Mesenchymal stem cell (in vitro differentiated cells and primary cell): ENCODE measurements at places on chromosomes 11 and 22.

- no peaks in the 10 kb centered on the region for H3K36me3 ChIP-seq
- no peaks in the 10 kb centered on the region for H3K4me1 ChIP-seq
- DNase-seq: no peak
- H3K4me3 ChIP-seq: no peak overlapping the region
- H3K27me3 ChIP-seq: no peaks in the 10 kb centered on the region
Measured at GRCh38 chr11:87972133-87972532, 203.1 kb downstream of the RAB38 start.

- H3K27me3 ChIP-seq: no peaks in the 10 kb centered on the region
- peaks cover 49% of the 10 kb centered on the region for H3K4me1 ChIP-seq
- H3K27ac ChIP-seq: peak within 1 kb of the TSS; percentile 98
Measured at GRCh38 chr11:117199053-117199915, at the start of gene TAGLN. TSS of gene TAGLN (plus strand) at chr11:117199370. CDS start at chr11:117203014, 3,644 bp downstream.

GRCh38 chr11:130554241-130555055 is 106.0 kb downstream of the ADAMTS15 start:
- H3K4me3 ChIP-seq: no peak overlapping the region
- H3K27me3 ChIP-seq: no peaks in the 10 kb centered on the region
- H3K36me3 ChIP-seq: no peaks in the 10 kb centered on the region
- peak; percentile 30 for DNase-seq

DNA sequence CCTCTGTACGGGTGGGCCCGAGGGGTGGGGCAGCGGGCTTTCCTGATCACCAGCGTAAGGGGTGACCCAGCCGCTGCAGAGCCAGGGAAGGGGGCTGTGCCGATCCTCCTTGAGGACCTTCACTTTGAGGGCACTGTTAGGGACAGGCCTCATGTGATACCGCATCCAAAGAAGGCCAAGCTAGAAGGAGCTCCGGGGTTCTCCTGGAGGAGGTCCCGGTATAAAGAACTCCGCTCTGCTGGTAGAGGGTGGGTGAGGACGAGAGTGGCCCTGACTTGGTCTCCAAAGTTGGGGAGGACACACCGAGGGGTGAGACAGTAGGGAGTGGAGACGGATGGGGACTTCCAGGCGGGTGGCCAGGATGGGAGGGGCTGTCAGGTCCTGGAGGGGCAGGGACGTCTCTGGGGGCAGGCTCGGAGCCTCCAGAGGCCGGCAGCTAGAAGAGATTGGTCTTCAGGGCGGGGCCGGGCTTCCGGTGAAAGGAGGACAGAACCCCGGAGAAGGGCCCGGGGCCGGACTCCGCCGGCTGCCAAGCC is 4.6 kb downstream of the PHOX2A start:
- DNase-seq: peak; percentile 41
- peaks cover 39% of the 10 kb centered on the region for H3K4me1 ChIP-seq
- no peak overlapping the region for H3K4me3 ChIP-seq
- peaks cover 40% of the 10 kb centered on the region for H3K36me3 ChIP-seq
- H3K27ac ChIP-seq: no peak overlapping the region

- no peaks in the 10 kb centered on the region for H3K36me3 ChIP-seq
- no peak overlapping the region for H3K27ac ChIP-seq
- no peaks in the 10 kb centered on the region for H3K4me1 ChIP-seq
- DNase-seq: peak; percentile 33
- no peak overlapping the region for H3K4me3 ChIP-seq
- peaks cover 37% of the 10 kb centered on the region for H3K27me3 ChIP-seq
Measured at GRCh38 chr11:20337526-20338154, 25.9 kb upstream of the HTATIP2 start.

DNA sequence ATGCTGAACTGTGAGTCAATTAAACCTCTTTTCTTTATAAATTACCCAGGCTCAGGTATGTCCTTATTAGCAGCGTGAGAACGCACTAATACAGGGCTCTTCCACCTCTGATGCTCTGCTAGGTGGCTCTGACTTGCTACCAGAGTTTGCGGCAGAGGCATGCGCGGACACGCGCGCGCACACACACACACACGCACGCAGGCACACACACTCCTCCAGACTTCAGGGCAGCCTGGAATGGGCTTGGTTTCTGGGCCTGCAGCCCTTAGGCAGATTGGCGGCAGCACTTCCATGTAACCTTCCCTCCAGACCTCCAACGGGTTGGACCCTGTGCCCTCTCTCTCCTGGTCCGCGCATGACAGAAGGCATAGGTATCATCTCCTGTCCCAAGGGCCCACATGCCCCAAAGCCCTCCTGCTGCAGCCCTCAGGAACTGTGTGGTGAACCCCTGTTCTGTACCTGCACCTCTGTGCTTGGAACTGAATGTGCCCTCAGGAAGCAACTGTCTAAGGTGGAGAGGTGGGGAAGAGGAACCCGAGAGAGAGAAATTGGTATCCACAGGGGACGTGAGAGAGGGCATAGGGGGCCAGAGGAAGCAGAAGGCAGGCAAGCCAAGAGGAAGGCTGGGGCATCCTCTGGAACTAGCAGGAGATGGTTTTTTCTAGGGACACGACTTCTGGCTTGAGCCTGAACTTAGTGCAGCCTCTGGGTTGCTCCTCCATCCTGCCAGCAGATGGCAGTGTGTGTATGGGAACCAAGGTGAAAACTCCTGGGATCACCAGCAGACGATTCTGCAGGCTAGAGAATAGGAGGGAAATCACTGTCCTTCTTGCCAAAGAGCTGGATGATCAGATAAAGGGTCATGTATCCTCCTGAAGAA is 23.4 kb upstream of the RIC3 start:
- H3K27me3 ChIP-seq: peaks cover 62% of the 10 kb centered on the region
- H3K36me3 ChIP-seq: no peaks in the 10 kb centered on the region
- peak; percentile 64 for DNase-seq
- H3K4me1 ChIP-seq: no peaks in the 10 kb centered on the region
- H3K4me3 ChIP-seq: no peak overlapping the region

- peak overlapping the region; percentile 54 for H3K4me3 ChIP-seq
- no peak for DNase-seq
- H3K36me3 ChIP-seq: peaks cover 5% of the 10 kb centered on the region
Measured at GRCh38 chr22:50697667-50698506, 25.3 kb downstream of the SHANK3 start.

GRCh38 chr11:124394408-124394807 is 4.4 kb downstream of the OR8B3 start:
- H3K4me3 ChIP-seq: no peak overlapping the region
- H3K27me3 ChIP-seq: no peaks in the 10 kb centered on the region
- DNase-seq: peak; percentile 30
- no peaks in the 10 kb centered on the region for H3K36me3 ChIP-seq

- H3K4me1 ChIP-seq: no peaks in the 10 kb centered on the region
- H3K36me3 ChIP-seq: no peaks in the 10 kb centered on the region
- no peak for DNase-seq
- no peaks in the 10 kb centered on the region for H3K27me3 ChIP-seq
- H3K27ac ChIP-seq: no peak overlapping the region
Measured at GRCh38 chr11:57100638-57101331, 81.0 kb upstream of the LRRC55 start.

- no peak for DNase-seq
- no peaks in the 10 kb centered on the region for H3K4me1 ChIP-seq
- H3K27ac ChIP-seq: no peak overlapping the region
- no peak overlapping the region for H3K4me3 ChIP-seq
- no peaks in the 10 kb centered on the region for H3K36me3 ChIP-seq
- peaks cover 2% of the 10 kb centered on the region for H3K27me3 ChIP-seq
Measured at GRCh38 chr11:70586261-70587074, 188.1 kb downstream of the CTTN start.

DNA sequence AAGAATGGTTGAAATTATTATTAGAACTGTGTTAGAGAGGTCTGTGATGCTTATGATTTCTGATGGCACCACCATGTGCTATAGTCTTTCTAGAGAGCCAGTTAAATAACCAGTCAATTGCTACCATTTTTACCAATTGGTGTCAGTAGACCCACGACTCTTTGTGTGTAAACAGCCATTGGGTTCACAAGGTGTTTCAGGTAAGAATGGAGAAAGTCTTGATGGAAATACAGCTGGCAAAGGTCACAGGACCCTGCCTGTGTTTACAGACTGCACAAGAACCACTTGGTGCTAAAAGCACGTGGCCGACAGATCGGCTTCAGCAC is 30.5 kb upstream of the OR10G7 start:
- H3K36me3 ChIP-seq: no peaks in the 10 kb centered on the region
- no peak for DNase-seq
- no peak overlapping the region for H3K27ac ChIP-seq

- peaks cover 36% of the 10 kb centered on the region for H3K27me3 ChIP-seq
- no peak overlapping the region for H3K4me3 ChIP-seq
- DNase-seq: peak; percentile 31
- no peaks in the 10 kb centered on the region for H3K36me3 ChIP-seq
- no peak overlapping the region for H3K27ac ChIP-seq
Measured at GRCh38 chr11:113242767-113243397, 71.5 kb upstream of the TTC12 start.

GRCh38 chr11:69524291-69524882 is 42.9 kb downstream of the LINC01488 start:
- peaks cover 38% of the 10 kb centered on the region for H3K27me3 ChIP-seq
- peaks cover 8% of the 10 kb centered on the region for H3K36me3 ChIP-seq
- no peak overlapping the region for H3K27ac ChIP-seq
- H3K4me1 ChIP-seq: peaks cover 4% of the 10 kb centered on the region

GRCh38 chr11:100632941-100633452 is 54.1 kb upstream of the ARHGAP42 start:
- DNase-seq: peak; percentile 75
- no peak overlapping the region for H3K4me3 ChIP-seq
- peaks cover 2% of the 10 kb centered on the region for H3K4me1 ChIP-seq
- H3K27ac ChIP-seq: peak overlapping the region; percentile 28
- no peaks in the 10 kb centered on the region for H3K27me3 ChIP-seq

GRCh38 chr11:46718155-46719019 is 626 bp upstream of the F2 start:
- no peak overlapping the region for H3K27ac ChIP-seq
- peaks cover 19% of the 10 kb centered on the region for H3K4me1 ChIP-seq
- DNase-seq: peak; percentile 12

DNA sequence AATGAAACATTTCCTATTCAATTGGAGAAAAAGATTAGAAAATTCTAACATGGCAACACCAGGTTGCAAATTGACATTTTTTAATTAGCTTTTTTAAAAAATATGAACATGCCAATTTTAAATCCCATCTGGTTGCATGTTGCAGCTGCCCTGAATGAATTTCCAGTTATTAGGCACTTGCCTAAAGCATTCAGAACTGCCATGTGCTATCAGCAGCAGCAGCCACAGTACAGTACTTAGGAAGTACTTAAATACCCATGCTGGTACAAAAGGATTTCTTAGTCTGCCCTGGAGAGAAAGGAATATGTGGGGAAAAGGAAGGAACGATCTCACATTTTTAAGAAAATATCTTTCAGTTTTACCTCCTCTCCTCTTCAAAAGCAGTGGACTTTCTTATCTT is 46.2 kb downstream of the FAM168A start:
- no peak overlapping the region for H3K27ac ChIP-seq
- no peak overlapping the region for H3K4me3 ChIP-seq
- no peaks in the 10 kb centered on the region for H3K36me3 ChIP-seq
- H3K27me3 ChIP-seq: no peaks in the 10 kb centered on the region

DNA sequence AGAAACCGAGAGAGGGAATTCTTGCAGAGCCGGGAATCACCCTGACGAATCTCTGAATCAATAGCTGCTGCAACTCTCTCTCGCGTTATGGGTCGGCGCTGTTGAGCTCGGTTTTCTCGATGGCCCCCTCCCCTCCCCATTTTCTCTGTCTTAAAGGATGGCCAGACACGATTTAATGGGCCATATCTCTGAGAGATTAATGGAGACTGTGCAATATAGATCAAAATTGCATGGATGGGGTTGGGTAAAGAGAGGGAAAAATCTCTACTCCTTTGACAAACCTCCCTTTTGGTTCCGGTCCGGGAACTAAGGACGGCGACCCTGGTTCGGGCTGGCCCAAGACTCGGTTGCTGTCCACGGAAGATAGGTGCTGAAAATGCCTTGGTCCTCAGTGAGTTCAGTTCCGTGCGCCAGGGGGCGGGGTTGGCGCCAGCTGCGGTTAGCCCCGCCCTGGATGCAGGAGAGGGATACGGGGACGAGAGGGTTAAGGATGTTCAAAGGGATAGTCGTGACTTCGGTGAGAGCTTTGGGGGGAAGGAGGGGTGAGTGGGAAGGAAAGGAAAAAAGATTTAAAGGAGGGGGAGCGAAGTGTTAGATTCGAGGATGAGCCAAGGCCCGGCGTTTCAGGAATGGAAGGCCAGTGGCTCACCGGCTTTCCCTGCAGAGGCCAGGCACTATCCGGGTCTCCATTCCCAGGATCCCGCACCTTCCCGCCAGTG is 103.6 kb upstream of the HSD17B12 start:
- no peak overlapping the region for H3K27ac ChIP-seq
- peaks cover 38% of the 10 kb centered on the region for H3K4me1 ChIP-seq
- H3K4me3 ChIP-seq: peak overlapping the region; percentile 74
- peaks cover 86% of the 10 kb centered on the region for H3K27me3 ChIP-seq
- DNase-seq: peak; percentile 55

DNA sequence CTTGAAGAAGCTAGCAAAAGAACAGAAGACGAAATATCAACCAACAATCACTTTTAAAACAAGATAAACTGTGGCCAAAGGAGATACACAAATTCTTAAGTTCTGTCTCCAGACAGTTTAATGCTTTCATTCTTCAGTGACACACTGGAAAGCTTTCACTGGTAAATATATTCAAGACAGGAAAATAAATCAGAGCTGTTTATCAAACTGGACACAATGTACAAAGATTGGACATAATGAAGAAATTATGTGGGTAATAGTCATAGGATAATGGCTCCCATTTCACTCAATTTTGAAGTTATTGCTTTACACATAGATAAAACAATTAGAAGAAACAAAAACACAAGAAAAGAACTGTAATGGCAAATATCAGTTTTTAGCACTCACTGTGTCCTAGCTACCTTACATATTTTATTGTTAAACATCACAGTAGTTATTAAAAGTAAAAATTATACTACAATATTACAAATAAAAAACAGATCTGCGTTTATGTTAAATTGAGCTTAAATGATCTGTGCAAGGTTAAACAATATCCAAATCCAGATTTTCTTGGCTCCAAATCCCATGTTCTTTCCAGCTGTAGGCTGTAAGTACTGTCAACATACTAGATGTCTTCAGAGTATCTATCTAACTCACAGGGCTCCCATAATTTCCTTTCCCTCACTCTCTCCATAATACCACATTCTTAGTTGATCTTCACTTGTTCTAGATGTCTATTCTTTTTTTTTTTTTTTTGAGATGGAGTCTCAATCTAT is 38.6 kb upstream of the NOX4 start:
- no peaks in the 10 kb centered on the region for H3K4me1 ChIP-seq
- no peak overlapping the region for H3K27ac ChIP-seq
- no peak for DNase-seq
- no peaks in the 10 kb centered on the region for H3K27me3 ChIP-seq
- H3K36me3 ChIP-seq: no peaks in the 10 kb centered on the region
- no peak overlapping the region for H3K4me3 ChIP-seq

GRCh38 chr22:19983741-19984140 is 32.9 kb downstream of the ARVCF start:
- peaks cover 48% of the 10 kb centered on the region for H3K4me1 ChIP-seq
- DNase-seq: no peak
- H3K27ac ChIP-seq: no peak overlapping the region
- H3K27me3 ChIP-seq: no peaks in the 10 kb centered on the region
- no peak overlapping the region for H3K4me3 ChIP-seq

DNA sequence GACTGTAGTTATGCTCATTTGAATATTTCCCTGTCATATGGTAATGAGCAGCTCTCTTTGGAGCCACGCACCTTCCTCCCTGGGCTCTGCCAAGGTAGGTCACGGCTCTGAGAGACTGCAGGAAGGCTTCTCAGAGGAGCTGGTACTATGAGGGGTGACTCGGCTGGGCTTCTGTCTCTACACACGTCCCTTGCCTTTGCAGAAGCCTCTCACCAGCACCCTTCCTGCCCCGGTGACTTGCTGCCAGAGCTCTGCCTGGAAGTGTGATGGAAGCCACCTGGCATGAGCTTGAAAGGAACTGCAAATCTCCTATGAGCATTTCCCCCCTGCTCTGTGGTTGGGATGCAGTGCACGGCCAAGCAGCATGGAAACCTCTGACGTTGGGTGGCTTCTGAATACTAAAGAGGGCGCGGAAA is 74.2 kb downstream of the KIRREL3 start:
- peaks cover 9% of the 10 kb centered on the region for H3K4me1 ChIP-seq
- no peak overlapping the region for H3K4me3 ChIP-seq
- H3K36me3 ChIP-seq: peaks cover 7% of the 10 kb centered on the region
- no peak for DNase-seq
